ENCODE measurements at places on chromosomes 3 and 15. TPM values are rescaled to one million over a fixed set of nuclear protein-coding genes. Genes with fewer than 3 reads are reported as not detected.

- peak; percentile 55 for DNase-seq
Observed at GRCh38 chr15:34855413-34855812, 60.1 kb upstream of the ACTC1 start.

DNA sequence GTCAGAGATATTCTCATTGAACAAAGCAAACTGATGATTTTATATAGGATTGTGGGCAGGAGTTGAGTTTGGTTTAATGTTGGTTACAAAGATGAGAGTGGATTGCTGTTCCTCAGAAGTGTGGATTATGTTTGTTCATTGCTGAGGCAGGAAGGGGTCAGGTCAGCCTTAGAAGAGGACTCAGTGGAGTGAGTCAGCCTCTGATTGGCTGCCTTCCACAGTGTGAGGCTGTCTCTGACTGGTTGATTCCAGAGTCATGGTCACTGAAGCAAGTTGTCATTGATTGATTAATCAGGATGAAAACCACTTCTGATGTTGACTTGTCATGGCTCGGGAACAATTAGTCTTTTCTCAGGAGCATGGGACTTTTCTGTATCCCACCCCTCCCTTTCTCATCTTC, 36.2 kb downstream of the KBTBD12 start:
- peak; percentile 40 for DNase-seq

Gene DOCK3
- total RNA-seq: 1.4 TPM

Gene CCRL2
- total RNA-seq: not detected

- no peak for DNase-seq
Observed at GRCh38 chr3:66259566-66260255, 38.9 kb downstream of the SLC25A26 start.

GRCh38 chr15:70023064-70023768, 74.5 kb downstream of the TLE3 start:
- peak; percentile 85 for DNase-seq

Gene ARL14
- total RNA-seq: 0.43 TPM

Gene MINDY2
- 6.7 TPM for total RNA-seq

DNA sequence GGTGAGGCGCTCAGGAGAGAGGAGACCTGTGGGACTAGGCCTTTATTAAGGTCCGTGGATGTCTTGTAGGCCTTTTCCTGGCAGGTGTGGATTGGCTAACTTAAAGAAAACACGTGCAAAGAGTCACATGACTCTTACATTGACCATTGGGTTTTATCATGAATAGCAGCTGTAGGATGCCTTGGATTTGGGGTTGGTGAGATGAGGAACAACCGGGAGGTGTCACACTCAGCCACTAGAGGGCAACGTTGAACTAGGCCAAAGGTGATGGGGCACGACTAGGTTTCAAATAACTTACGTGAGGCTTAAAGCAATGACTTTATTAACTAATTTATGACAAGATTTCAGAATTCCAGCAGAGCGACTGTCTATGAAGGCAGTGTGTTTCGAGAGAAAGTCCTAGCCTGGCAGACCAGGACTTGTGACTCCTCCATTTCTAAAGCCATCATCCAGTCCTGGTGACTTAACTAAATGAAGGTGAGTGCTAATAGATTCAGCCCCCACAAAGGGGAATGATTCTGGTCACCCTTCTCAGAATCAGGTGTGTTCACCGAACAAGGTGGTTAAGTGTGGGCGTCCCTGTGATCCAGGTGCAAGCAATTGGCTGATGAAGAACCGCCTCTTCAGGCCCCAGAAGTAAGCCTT, 345.6 kb downstream of the MCTP2 start:
- no peak for DNase-seq

Gene LRTM1
- not detected for total RNA-seq

DNA sequence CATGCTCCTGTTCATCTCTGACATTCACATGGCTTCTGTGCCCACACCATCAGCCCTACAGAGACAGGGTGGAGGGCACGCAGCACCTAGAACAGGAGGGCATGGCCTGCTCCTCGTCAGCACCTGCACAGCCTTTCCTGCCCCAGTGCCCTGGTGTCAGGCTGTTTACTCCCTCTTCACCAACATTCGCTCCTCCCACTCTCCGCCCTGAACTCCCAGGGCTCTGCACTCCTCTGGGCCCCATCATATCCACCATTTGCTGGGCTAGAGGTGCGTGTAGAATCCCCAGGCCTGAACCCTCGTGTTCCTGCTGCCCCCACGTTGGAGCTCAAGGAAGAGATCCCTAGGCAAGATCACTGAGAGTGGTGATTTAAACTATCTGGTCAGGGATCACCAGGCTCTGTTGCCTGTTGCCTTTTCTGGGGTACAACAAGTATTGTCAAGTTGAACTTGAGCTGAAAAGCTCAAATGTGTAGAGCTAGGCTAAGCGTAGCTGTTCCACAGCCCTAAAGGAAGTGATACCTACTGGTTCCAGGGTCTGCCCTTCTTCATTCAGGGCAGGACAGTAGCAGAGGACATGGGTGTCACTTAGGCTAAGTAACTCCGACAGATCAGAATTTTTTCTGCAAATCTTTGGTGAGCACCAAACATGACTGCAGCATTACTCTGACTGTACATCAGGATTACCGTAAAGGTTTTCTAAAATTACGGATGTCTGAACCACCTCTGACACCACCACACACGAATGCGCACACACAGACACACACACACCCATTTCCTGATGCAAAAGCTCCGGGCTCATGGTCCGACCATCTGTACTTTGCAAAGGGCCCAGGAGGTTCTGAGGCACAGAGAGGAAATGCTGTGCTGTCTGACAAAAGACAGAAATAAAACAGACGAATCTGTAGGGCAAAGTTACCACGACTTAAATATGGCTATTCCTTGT, 43.7 kb upstream of the GNB5 start:
- no peak for DNase-seq

Gene TGM4
- total RNA-seq: 0.10 TPM

GRCh38 chr15:35624881-35625280, 78.9 kb upstream of the DPH6 start:
- DNase-seq: no peak

All from A172 (cell line).